ENCODE measurements at places on chromosomes 2 and 18. TPM values are rescaled to one million over a fixed set of nuclear protein-coding genes. Genes with fewer than 3 reads are reported as not detected.

DNA sequence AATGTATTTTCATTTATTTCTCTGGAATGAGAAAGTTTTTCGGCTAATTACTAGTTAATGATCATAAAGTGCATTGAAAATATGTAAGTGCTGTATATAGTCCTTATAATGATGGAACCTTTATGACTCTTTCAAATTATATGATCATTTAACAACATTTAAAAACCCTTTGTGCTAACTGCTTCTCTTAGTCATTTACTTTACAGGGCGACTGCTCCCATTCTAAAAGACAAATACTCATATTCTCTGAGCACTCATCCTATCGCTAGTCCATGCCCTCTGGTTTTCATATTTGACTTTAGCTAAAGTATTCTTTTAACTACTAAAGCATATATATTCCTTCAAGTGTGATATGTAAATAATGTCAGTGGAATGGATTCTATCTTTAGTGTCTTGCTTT lies 168.2 kb downstream of the CDH7 start:
- DNase-seq = no peak

The ICA1L gene
- 33.0 TPM for total RNA-seq

The ATP6V1C2 gene
- total RNA-seq = 0.79 TPM

The FIGN gene
- total RNA-seq = 6.6 TPM

DNA sequence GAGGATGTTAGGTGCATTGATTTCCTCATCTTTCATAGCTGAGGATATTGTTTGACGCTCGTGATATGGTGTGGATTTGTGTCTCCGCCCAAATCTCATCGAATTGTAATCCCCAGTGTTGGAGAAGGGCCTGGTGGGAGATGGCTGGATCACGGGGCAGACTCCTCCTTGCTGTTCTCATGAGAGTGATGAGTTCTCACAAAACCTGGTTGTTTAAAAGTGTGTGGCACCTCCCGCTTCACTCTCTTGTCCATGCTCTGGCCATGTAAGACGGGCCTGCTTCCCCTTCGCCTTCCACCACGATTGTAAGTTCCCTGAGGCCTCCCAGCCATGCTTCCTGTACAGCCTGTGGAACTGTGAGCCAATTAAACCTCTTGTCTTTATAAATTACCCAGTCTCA lies 28.4 kb upstream of the GPC1 start:
- DNase-seq = no peak

The CFAP221 gene
- 12.8 TPM for total RNA-seq

All from spinal cord (tissue), 10 donors.